ENCODE measurements at places on chromosomes 5 and 9.

DNA sequence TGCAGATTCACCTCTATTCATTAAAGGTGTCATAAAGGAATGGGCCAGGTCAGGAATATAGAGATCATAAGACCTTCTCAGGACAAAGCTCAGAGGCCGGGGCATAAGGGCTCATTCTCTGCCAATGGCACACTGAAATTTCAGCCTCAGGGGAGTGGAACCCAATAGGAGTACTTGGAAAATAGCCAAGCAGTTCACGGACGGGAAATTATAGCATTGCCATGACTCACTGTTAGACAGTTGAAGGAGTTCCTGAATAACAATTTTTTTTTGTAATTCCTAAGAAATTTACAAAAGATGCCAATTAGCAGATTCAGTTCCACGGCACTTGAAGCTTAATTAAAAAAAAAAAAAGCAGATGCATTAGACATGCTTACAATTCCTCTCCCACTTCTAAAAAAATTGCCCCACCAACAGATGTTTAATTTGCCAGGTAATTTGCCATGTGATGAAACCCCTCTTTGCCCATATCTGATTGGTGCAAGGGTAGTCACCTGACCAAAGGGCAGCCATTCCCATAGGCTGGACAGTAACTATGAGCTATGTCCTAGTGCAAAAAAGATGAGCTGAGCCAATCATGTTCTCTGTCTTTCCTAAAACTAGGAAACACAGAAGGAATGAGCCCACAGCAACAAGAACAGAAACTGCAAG lies 58.6 kb downstream of the PTCD2 start:
- DNase-seq = no peak

DNA sequence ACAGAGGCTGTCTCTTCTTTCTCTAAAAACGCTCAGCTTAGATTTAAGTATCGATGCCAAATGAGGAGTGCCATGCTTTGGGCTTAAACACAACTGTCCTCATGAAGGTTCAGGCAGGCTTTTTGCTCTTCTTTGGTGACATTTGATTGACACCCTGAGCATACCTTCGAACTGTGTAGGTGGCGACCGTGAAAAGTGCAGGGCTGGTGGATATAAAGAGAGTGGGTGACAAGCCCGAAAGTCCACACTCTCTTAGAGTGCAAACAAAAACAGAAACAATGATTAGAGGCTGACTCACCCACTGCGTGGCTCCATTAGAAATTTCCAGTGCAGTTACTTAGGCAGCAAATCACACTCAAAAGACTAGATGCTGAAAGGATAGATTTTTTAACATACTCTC lies 141.7 kb downstream of the SYK start:
- DNase-seq = no peak

- no peak for DNase-seq
Measured at GRCh38 chr5:135323701-135324132, 75.3 kb downstream of the MACROH2A1 start.

- DNase-seq = no peak
Measured at GRCh38 chr9:2023042-2023441, 7.9 kb downstream of the SMARCA2 start.

- DNase-seq = no peak
Measured at GRCh38 chr9:70506159-70506558, 91.7 kb upstream of the KLF9 start.

All from CD4-positive, alpha-beta memory T cell (primary cell).